ENCODE measurements at places on chromosomes 13 and 19.

DNA sequence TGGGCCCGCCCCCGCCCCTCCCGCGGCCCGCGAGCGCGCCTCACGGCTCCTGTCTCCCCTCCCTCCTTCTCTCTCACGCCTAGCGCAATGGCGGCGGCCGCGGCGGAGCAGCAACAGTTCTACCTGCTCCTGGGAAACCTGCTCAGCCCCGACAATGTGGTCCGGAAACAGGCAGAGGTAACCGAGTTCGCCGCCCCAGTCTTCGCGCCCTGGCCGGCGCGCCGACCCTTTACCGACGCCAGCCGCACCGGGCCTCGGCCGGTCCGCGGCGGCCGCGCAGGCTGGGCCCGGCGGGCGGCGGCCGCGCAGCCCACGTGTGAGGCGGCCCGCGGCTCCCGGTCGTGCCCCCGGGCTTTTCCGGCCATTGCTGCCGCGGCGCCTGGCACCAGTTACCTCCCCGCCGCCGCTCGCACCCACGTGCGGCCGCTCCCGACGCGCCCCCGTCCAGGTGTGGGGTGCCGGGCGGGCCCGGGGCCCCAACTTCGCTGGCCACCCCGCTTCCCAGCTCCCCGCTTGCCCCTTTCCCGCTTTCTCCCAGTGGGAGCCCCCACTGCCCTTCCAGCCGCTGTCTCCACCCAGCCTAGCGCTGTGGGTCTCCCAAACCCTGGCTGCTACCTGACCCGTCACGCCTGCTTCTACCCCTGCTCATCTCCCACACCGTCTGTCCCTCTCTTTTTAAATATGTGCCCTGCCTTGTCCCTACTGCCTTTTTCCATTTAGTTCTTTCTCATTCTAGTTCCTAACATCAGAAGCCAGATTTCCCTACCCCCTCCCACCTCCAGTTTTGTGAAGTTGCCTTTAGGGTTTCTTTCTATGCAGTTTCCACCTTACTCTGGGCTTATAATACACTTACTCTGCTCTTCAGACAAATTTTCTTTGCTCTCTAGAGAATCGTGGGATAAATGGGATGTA is 23.4 kb downstream of the IPO5 start:
- no peak for DNase-seq

DNA sequence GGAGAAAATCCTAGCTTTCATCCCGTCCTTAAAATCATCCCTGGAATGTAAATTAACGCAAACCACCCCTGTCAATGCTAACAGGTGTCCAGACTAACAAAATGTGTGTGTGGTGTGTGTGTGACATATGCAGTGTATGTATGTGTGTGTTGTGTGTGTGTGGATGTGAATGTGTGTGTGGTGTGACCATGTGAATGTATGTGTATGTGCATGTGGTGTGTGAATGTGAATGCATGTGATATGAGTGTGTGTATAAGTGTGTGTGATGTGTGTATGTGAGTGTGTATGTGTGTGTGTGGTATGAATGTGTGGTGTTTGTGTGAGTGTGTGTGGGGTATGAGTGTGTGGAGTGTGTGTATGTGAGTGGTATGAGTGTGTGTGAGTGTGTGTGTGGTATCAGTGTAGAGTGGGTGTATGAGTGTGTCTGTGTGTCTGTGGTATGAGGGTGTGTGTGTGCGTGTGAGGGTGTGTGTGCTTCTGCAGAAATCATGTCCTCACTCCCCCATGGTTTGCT is 190.8 kb downstream of the TEX29 start:
- DNase-seq: no peak

DNA sequence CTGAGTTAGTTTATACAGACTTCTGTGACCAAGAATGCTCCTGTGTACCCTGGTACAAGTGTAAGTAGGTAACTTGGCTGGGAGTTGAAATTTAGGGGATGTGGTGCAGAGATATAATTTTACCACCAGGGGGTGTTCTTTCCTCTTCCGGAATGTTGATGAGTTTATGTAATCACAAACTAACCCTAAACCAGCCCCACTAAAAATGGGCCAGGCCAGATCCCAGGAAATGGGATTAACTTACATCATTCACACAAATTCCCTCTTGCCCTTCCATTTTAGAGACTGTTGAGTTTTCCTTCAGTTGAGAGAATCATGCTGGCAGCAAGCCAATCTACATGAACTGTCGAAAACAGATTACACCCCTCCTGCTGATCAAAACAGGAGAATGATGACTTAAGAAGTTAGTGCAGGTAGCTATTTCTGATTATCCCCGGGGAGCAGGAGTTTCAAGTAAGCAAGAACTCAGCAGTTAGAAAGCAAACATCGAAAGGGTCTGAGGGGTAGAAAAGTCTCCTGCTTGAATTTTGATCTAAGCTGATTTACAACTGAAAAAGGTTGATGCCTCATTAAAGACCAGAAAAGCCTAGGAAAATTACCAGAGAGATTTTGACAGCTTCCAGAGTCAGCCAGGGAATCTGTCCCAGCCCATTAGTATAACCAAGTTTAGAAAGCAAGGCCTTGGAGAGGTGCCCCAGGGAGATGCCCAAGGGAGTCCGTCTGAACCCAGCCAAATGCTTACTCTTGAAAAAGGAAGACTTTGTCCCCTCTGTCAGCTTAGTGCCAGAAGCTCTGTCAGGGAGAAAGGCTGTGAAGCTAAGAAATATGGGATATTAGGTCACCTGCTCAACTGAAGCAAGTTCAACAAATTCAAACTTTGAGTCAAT is 32.3 kb upstream of the MED4 start:
- peak; percentile 44 for DNase-seq

DNA sequence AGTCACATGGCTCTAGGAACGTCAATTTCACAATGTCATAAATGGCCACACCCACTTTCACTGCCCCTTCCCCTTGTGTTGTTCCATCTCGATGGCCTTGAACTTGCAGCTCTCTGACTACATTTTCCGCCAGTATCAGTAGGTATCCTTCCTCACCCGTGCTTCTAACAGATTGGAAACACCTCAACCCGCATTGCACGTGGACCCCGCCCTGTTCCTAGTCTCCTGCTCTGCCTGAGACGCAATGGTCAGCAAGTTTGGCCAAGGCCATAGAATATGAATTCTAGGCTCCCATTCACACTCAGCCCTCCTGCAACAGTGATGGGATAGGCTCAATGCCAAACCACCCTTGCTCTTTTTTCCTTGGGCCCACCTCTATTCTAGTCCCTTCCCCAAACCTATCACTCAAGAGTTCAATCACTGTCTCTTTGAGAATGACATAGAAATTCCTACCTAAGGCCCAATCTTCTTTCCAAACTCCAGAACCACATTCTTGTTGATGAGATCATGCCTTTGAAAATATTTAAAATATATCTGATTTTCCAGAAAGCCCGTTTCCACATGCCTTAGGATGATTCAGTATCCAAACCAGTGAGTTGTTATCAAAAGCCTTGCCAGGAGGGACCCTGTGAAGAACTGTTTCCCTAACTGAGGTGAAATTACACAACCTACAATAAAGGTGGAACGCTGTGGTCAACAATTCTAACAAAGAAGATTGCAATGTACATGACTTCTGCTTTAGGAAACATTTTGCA is 334.6 kb downstream of the MYO16 start:
- no peak for DNase-seq

DNA sequence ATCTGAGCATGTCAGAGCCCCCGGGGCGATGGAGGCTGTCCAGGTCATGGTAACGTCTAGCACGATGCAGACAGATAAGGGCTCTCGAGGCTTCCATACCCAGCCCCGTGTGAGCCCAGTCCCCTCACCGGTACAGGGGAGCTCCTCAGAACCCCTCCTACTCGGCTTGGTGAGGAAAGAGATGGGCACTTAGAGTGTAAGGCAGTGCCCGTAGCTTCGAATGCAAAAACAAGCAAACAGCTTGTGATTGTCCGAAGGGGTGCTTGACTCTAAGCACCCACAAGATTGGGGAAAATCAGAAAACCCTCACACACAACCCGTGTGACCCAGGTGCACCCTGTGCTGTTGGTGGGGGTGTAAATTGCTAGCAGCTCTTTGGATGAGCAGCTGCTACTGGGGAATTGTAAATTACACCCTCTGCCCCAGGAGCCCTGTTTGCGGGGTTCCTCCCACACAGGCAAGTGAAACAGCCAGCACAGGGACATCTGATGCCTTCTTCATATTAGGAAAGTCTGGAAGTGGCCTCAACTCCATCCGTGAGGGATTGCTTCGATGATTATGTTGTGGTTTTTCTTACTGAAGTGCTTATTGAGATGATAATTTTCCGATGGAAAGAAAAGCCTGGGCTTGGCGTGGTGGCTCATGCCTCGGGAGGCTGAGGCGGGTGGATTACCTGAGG is 918 bp upstream of the PSPN start:
- no peak for DNase-seq

- DNase-seq: no peak
Observed at GRCh38 chr19:50702871-50703829, 16.5 kb downstream of the SHANK1 start.

DNA sequence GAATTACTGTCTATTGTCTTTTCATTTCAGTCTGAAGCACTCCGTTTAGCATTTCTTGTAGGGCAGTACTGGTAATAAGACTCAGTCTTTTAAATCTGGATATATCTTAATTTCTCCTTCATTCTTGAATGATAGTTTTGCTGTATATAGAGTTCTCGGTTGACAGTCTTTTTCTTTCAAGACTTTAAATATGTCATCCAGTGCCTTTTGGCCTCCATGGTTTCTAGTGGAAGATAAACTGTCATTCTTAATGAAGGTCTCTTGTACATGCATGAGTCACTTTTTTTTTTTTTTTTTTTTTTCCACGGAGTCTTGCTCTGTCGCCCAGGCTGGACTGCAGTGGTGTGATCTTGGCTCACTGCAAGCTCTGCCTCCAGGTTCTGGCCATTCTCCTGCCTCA is 27.2 kb upstream of the ZDHHC20 start:
- no peak for DNase-seq

- DNase-seq: no peak
Observed at GRCh38 chr13:112779856-112780604, 90.2 kb downstream of the ATP11A start.

DNA sequence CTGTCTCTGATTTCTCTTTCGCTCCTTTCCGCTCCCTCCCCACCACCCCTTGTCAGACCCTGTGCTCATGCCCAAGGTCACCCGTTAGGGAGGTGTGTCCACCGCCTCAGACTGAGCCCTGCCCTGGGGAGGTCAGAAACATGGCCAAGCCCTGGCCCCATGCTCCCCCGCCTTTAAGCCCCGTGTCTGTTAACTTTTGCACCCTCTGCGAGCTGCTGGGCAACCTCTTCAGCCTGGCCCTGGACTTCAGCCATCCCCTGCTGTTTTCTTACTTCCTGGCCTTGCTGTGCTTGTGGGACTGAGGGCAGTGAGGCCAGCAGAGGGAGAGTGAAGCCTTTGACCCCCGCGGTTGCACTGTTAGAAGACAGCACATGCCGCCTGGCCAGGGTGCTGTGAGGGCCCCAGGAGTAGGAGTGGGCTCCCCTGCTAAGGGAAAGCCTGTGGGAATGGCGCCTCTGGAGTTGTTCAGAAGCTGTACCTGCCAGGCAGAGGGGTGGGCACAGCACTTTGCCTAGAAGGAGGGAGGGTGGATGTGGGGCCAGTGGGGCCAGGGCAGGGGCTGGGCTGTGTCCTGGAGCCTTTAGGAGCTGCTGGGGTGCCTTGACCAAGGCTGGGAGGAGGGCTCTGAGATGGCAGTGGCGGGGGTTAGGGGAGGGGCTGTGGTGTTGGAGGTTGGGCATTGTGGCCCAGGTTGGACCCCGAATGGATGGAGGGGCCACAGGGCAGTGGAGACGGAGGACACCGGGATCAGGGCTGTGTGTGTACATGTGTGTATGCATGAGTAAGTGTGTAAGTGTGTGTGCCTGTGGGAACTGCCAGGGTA is 7.9 kb downstream of the UPF1 start:
- no peak for DNase-seq

GRCh38 chr19:55451965-55452748 is 9.1 kb upstream of the SHISA7 start:
- peak; percentile 44 for DNase-seq

- no peak for DNase-seq
Observed at GRCh38 chr13:71039440-71039839, 827.6 kb downstream of the DACH1 start.

- DNase-seq: peak; percentile 26
Observed at GRCh38 chr13:114115191-114115671, 17.2 kb downstream of the RASA3 start.

GRCh38 chr19:35029737-35030256 is 473 bp upstream of the SCN1B start:
- DNase-seq: no peak

GRCh38 chr13:45796426-45797235 is 54.9 kb downstream of the SIAH3 start:
- no peak for DNase-seq

- no peak for DNase-seq
Observed at GRCh38 chr13:108495646-108496361, 133.6 kb upstream of the MYO16 start.

DNA sequence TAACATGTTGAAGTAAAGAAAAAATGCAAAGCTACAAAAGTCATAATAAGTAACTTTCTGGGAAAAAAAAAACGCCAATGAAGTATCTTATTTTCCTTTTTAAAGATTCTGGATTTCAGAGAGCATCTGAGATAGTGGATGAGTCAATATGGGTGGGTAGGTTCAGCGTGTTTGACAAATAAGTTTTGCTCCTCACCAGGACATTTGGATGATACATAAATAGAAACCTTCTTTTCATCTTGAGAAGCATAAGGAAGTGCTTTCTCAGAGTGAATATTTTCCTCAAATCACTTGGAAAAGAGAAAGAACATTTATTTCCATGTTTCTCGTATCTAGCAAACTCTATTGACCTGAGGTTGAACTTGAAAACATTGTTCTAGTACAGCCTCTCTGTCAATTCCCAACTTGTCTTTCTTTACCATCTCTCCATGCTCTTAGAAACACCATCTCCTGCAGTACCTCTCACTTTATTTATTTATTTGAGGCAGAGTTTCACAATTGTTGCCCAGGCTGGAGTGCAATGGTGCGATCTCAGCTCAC is 463.2 kb downstream of the KLF5 start:
- no peak for DNase-seq

DNA sequence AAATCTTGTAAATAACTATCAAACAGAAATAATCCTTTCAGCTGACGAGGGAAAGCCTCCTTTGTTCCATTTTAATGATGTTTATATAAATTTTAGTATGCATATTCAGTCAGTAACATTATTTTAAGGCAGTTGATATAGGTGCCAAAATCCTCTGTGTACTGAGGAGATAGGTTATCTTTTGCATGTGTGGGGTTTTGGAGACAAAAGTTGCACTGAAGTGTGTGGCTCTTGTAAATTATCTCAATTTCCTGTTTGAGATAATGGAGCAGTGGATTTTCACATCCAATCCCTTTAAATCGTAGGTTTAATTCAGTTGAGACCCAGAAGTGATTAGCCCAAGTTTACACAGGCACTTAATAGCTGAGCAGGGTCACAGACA is 106.6 kb downstream of the RGCC start:
- no peak for DNase-seq

- no peak for DNase-seq
Observed at GRCh38 chr13:106565127-106565775, 2.7 kb downstream of the ARGLU1 start.

All from activated T-cell treated with anti-CD3 and anti-CD28 coated beads, Interleukin-2, amount 50 U/mL, for 1 hour (primary cell).